ENCODE measurements at places on chromosomes 5 and 9.

GRCh38 chr5:73192370-73192769 is 19.4 kb downstream of the TMEM174 start:
- no peak for DNase-seq

DNA sequence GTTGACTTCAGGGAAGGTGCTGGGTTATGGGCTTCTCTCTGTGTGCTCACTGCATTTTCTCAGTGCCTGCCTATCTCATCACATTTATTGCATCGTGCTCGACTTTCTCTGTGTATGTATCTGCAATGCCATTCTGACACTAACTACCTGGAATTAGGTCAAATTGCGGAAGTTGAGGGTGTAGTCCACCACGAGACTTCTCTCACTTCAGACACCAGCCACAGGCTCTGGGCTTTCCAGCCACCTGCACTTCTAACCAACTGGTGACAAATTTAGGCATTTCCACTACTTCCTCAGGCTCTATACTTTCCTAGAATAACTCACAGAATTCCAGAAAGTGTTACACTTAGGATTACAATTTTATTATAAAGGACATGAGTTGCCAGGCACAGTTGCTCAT is 188.6 kb upstream of the ZNF608 start:
- DNase-seq = no peak

GRCh38 chr5:177090813-177091212 is 4.1 kb downstream of the FGFR4 start:
- DNase-seq = no peak

DNA sequence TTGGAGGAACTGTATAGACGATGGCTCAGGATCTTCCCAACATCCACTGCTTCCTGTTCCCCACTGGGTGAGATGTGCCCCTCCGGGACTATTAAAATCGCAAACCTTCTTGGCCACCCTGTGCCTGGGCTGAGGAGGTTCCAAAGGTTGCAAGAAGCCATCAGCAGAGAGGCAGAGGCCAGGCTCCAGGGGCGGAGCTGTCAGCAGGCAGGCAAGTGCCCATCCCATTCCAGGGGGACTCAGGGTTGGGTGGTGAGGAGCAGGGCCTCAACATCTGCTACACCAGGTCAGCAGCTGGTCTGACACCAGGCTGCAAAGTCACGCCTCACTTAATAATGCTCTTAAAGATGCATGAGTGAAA is 2.2 kb downstream of the BTNL3 start:
- no peak for DNase-seq

- no peak for DNase-seq
Observed at GRCh38 chr5:79236362-79236969, 535 bp downstream of the JMY start.

- no peak for DNase-seq
Observed at GRCh38 chr5:149765932-149766331, 35.8 kb downstream of the PPARGC1B start.

GRCh38 chr5:161034451-161034850 is 182.4 kb upstream of the ATP10B start:
- DNase-seq = no peak

- DNase-seq = no peak
Observed at GRCh38 chr5:1167361-1167727, 34.1 kb upstream of the SLC6A19 start.

- DNase-seq = no peak
Observed at GRCh38 chr5:14142202-14142826, 828 bp upstream of the TRIO start.

DNA sequence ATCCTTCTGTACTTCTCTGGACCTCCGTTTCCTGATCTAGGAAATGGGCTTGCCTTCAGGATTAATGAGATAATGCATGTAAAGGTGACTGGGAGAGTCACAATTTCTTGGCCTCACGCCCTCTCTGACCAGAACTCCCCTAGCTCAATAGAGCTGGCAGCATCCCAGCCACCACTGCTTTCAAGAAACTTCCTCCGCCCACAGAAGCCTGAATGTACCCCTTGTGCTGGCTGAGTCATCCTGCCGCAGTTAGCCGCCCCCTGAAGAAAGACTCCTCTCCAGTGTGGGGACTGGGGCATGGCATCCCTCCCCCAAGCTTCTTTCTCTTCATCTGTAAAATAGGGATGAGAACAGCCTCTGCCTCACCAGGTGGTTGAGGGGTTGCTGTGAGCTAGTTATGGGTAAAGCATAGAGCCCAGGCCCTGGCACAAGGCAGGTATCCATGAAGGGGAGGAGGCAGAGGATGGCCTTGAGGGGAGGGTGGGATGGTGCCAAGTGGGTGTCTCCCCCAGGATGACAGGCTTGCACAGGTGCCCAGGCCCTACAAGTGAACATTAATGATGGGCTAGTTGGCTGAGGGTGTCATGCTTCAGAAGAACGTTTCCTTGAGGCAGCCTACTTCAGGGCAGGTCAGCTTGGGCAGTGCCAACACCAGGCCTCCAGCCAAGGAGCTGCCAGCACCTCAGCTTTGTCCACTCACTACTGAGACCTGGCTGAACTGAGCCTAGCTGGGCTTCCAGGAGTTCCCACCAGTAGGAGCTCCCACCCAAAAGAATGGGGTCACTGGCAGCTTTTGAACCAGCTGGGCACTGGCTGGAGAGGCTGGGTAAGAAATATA is 3.4 kb downstream of the PDLIM4 start:
- DNase-seq = no peak

- DNase-seq = no peak
Observed at GRCh38 chr5:128424646-128425045, 113.4 kb downstream of the FBN2 start.
